Activated T-cell treated with anti-CD3 and anti-CD28 coated beads for 1 hour (primary cell): ENCODE measurements at places on chromosomes 16 and 17.

DNA sequence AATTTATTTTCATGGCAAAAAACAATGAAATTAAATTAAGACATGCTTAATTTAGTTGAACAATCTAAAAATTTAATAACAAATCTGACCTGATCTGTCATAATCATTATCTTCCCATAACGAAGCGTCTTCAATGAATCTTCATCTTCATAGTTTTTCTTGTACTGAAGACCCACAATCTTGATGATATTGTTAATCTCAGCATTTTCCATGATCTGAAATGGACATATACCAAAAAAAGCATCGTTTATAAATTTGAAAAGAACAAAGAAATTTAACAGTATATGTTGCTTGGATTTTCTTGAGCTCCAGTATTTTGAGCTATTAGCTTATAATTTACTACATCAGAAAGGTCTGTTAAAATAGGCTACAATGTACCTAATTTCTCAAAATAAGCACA lies 10.2 kb downstream of the TOP2A start:
- no peak for DNase-seq

GRCh38 chr17:4560837-4561256 lies 470 bp upstream of the GGT6 start:
- DNase-seq = no peak

GRCh38 chr16:30567991-30568638 lies 3.4 kb downstream of the ZNF688 start:
- DNase-seq = no peak

- no peak for DNase-seq
These were observed 103.9 kb upstream of the SEC14L1 start for GRCh38 chr17:77036841-77037381.

- no peak for DNase-seq
These were observed 63.4 kb downstream of the BRIP1 start for GRCh38 chr17:61799812-61800484.

DNA sequence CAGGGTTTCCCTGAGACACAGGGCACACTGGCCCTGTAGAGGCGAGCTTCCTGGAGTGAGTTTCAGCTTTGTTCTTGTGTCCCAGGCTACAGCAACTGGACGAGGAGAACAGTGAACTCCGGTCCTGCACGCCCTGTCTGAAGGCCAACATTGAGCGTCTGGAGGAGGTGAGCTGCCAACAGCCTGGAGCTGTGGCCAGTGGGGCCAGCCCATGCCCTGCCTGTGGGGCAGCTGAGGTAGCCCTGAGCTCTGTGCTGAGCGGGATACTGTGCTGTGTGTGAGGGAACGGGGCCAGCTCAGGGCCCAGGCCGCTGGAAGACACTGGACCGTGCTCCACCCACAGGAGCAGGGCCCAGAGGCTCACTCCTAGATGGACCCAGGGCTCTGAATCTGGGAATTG lies 8.7 kb upstream of the CAPN15 start:
- DNase-seq = no peak
